ENCODE measurements at places on chromosomes 13 and 19. TPM values are rescaled to one million over a fixed set of nuclear protein-coding genes. Genes with fewer than 3 reads are reported as not detected.

DNA sequence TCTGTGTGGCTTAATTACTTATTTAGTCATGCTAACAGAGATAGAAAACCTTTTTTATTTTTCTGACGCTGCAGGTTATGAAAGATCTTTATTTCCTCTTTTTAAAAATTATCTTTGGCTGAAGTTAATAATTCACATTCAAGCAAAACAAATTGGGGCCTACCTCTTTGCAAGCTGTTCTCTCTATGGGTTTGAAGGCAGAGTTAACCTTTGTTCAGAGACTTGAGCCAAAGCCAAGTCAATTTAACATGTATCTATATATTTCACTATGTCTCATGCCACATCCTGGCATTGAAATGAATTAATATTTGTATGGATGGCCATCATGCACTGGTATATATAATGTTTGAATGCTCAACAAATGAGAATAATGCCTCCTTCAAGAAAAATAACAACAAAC, 677.3 kb upstream of the GPC6 start:
- DNase-seq: no peak

DNA sequence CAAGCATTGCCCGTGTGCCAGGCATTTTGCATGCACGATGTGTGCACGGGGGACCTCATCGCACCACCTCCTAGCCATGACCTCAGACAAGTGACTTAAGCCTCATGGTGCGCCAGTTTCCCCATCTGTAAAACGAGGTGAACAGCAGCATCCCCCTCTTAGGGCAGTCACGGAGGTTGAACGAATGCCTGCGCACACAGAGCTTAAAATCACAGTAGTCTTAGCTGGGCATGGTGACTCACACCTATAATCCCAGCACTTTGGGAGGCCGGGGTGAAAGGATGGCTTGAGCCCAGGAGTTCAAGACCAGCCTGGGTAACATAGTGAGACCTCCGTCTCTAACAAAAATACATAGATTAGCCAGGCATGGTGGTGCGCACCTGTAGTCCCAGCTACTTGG, 48.6 kb downstream of the PIN1 start:
- DNase-seq: no peak

DNA sequence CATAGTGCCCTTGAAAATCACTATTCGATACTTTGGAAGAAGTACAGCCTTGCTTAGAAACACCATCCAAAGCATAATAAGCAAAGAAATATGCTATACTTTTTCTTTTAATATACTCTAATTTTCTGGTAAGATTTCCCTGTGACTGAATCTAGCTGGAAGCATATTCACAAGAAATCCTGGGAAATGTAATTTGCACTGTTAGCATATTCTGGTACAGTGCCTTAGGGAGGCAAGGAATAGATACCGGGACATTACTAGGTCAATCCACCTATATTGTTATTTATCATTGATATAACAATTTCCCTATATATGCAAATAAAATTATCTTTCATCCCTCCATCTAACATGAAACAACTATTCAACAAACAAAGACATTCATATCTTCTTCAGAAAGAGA, 1131.3 kb upstream of the PRR20A start:
- DNase-seq: no peak

DNA sequence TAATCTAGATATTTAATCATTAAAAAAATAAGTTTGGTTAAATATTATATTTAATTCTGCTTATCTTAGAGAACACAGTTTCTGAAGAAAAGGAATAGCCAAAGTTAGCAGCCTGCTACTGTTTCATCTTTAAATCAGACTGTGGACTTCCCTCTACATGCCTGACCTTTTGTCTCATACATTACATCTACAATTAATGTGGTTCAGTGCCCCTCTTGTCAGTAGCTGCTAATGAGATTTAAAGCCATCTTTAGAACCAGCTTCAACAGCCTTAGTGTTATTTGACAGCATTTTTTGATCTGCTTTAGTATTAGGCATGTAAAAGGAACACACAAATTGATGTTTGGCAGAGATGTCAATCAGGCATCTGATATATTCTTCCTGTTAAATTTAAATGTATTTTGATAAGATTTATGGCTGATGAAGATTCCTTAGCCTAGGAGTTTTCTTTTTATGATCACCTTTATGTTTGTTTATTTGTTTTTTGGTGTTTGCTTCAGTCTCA, 1925.8 kb upstream of the PRR20A start:
- DNase-seq: no peak

DNA sequence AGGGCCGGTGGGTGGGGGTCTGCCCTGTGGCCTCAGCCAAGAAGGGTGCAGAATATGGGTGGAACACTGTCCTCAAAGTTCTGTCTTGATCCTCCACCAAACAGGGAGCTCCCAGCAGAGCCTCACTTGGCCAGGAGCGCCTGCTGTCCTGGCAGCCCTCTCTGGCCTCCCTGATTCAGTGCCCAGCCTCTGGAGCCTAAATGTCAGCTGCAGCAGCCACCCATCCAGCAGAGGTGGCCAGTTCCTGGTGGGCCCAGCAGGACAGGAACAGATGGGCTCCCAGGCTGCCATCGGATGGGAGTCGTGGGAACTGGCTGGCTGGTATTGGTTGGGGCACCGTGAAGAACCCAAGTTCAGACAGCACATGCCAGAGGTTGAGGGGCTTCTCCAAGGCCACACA, 1.8 kb upstream of the USE1 start:
- DNase-seq: no peak

DNA sequence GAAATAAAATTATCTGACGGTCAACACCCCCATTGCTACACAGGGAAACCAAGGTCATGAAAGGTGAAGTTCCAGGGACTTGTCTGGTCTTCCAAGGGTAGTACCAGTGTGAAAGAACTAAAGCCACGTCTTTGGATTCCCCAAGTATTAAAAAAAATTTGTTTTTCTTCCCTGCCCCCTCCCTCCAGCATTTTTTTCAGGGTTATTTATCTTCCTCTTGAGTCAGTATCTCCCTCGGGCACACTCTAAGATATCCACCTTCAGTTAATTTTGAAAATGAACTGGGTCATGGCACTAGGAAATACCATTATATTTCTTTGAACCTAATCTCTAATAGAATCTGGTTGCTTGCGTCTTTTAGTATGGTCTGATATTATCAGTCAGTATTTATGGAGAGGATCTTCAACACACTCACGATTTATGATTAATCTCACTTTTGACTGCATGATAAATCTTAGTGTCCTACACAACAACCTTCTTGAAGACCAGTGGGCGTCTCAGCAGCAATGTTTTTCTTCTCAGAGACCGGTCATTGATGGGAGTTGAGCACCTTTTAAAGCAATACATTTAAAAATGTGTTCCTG, 9.1 kb downstream of the ATP8A2 start:
- no peak for DNase-seq

Gene GPR183
- total RNA-seq: 23.3 TPM

DNA sequence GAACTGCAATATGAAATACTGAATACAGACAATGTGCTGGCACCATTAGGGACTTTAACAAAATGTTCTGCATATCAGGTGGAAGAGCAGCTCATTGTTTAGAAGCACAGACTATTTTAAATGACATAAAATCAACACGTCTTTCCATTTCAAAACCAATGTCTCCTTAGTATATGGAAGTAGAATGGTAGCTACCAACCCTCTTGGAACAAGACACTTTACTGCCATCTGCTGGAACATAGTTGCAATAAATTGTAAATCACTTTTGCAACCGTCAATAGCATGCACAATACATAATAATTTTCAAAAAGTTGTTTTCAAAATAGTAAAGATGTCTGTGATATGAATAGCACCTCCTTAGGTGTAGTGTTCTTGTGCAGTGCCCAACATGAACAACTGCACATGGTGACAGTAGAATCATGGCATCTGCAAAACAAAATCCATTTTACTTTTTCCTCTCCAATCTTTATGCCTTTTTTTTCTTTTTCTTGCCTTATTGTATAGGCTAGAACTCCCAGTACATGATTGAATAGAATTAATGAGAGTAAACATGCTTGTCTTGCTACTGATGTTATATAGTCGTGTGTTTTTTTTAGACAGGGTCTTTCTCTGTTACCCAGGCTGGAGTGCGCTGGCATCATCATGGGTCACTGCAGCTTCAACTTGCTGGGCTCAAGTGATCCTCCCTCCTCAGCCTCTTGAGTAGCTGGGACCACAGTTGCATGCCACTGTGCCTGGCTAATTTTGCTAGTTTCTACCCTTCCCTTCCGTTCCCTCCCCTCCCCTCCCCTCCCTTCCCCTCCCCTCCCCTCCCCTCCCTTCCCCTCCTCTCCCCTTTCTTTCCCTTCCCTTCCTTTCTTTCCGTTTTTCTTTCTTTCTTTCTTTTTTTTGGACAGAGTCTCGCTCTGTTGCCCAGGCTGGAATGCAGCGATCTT, 7.8 kb upstream of the LYPD5 start:
- no peak for DNase-seq

Gene SIN3B
- total RNA-seq: 53.9 TPM

GRCh38 chr19:6014551-6015135, 36.7 kb upstream of the RANBP3 start:
- DNase-seq: no peak

- DNase-seq: no peak
Observed at GRCh38 chr19:2716275-2716650, 4.9 kb downstream of the DIRAS1 start.

Gene ZNF570
- total RNA-seq: 7.8 TPM

Gene RBM42
- total RNA-seq: 112 TPM

- DNase-seq: no peak
Observed at GRCh38 chr13:91381371-91381770, 17.1 kb upstream of the GPC5 start.

DNA sequence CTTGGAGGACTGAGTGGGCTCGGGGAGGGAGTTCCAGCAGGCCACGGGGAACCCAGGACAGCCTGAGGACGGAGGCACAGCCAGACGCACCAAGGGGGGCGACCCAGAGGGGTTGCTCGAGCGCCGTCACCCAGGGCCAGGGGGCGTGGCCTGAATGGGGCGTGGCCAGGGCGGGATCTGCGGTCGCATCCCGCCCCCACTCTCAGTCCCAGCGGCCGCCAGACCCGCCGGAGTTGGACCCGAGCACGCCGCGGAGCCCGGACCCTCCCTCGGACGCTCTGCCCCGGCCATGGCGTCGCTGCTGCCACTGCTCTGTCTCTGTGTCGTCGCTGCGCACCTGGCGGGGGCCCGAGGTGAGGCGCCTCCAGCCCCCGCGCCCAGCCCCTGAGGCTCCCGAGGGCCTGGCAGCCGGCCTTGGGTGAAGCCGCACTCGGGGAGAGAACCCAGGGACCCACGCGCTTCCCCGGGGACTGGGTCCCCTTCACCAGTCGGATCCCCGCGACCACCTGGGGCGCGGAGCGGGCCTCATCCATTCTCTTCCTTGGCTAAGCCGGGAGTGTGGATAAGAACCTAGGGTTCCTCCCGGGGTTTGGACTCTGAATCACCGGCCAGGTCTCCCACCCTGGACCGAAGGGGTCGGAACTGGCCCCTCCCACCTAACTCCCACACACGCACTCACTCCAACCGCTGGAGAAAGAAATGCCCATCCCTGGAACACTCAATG, at the start of gene CILP2:
TSS of gene CILP2 (plus strand) at position 205 of the 724 bp plus-strand sequence. CDS start at position 290, 85 bp downstream.
- no peak for DNase-seq

Gene OR7C2
- total RNA-seq: not detected

- no peak for DNase-seq
Observed at GRCh38 chr13:94218951-94219350, 260.5 kb downstream of the DCT start.

DNA sequence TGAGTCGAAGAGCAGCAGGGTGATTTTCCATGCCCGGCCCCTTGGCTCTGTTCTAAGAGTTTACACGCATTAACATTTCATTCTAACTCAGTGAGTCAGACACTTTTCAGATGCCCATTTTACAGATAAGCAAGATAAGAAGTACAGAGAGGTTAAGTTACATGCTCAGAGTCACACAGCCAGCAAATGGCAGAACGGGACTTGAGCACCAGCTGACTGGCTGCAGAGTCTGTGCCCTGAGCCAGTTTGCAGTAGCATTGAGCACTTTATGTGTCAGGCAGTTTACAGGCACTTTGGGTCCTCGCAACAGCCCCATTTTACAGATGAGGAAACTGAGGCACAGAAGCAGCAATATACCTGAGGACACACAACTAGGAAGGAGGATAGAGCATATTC, 19.0 kb downstream of the CCDC8 start:
- DNase-seq: no peak

Gene SHC2
- total RNA-seq: 23.0 TPM

Gene RCBTB2
- 14.5 TPM for total RNA-seq

GRCh38 chr13:45417790-45418534, at the start of gene SLC25A30:
TSS of gene SLC25A30 (minus strand) at chr13:45418373. CDS start at chr13:45411425, 6,948 bp downstream.
- DNase-seq: peak; percentile 98

Gene KLK2
- not detected for total RNA-seq

GRCh38 chr19:18731562-18732008, 48.1 kb downstream of the CRTC1 start:
- no peak for DNase-seq

DNA sequence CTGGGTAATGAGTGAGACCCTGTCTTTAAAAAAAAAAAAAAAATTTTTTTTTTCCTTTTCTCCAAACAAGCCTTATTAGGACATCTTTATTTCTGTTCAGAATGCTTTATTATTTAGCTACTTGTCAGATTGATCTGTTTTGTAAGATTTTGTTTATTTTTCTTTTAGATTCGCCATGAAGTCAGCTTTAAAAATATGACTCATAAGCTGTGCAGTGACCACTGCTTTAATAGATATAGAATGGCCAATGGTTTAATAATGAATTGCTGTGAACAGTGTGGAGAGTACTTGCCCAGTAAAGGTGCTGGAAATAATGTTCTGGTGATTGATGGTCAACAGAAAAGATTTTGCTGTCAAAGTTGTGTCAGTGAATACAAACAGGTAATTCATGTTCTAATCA, 47.7 kb downstream of the ZMYM2 start:
- DNase-seq: no peak

DNA sequence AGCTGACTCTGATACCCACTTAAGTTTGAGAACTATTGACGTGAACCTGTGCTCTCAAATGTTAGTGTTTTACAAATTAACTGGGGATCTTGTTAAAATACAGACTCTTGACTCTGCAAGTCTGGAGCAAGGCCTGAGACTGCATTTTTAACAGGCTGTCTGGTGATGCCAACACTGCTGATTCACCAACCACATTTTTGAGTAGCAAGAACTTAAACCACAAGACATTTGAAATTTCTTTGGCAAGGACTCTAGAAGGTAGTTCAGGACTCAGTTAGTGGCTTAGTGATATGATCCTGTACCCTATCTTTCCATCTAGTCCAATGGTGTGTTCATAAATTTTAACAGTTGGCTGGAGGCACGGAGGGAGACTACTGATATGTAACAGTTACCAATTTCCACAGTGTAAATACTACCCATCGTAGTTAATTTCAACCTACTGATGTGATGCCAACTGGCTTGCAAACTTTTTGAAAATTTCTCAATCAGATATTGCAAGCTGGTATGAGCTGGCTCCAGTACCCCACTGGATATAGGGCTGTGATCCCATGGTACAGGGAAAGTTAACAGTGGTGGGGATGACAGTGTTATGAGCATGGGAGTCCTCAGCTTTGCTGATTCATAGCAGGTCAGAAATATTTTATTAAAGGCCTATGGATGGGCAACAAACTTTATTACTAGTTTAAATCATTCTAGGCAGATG, 255.1 kb downstream of the TBC1D4 start:
- DNase-seq: no peak

Gene METTL21C
- total RNA-seq: not detected

GRCh38 chr19:39941615-39942365, 7.4 kb upstream of the FCGBP start:
- peak; percentile 68 for DNase-seq
